Tibial nerve (tissue), 4 donors: ENCODE measurements at places on chromosomes 4 and X.

DNA sequence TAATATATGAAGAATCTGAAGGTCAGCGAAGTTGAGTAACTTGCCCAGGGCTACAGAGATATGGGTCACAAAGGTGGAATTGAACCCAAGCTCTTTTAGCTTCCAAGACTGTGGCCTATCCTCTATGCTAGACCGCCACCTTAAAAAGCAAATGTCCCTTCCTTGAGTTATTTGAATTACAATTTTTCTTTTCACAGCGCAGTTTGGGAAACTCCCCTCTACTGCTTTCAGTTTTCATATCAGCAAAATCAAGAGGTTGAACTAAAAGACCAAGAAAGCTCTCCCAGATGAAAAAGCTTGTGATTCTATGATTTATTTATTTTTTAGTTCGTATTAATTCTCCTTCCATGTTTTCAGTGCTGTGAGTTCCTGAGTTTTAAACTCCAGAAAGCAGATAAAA is 174.5 kb upstream of the C1QTNF7 start:
- DNase-seq: no peak

GRCh38 chrX:101691835-101692234 is 32.2 kb upstream of the ARMCX2 start:
- no peak for DNase-seq

DNA sequence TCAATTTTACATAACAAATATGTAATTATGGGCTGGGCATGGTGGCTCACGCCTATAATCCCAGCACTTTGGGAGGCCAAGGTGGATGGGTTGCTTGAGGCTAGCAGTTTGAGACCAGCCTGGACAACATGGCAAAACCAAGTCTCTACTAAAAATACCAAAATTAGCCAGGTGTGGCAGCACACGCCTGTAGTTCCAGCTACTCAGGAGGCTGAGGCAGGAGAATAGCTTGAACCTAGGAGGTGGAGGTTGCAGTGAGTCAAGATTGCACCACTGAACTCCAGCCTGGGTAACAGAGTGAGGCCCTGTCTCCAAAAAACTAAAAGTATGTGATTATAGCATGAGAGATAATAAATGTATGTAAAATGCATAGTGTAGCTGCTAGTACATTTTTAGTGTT is 229.0 kb downstream of the PPARGC1A start:
- DNase-seq: no peak

GRCh38 chr4:104486716-104487504 is 7.8 kb downstream of the CXXC4 start:
- DNase-seq: no peak

GRCh38 chrX:18707426-18708049 is at the start of gene PPEF1:
Gene PPEF1 (plus strand): TSS chrX:18707645. CDS start chrX:18707781, 136 bp downstream.
- no peak for DNase-seq
